ENCODE measurements at places on chromosomes 3 and 15.

DNA sequence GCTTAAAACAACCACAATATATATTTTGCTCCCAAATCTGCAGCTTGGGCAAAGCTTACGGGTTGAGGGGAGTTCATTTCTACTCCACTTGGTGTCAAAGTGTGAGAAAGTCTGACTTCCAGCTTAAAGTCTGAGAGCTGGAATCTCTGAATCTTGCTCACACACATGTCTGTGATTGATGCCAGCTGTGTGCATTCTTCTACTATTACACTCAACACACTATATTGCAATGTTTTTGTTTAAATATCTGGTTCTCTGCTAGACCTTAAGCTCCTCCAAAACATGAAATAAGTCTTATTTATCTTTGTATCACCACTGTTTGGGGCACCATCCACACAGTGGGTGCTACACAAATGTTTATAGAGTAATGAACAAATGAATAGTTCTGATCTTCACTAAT, 36.7 kb upstream of the SECISBP2L start:
- no peak for DNase-seq

- no peak for DNase-seq
Observed at GRCh38 chr3:122777563-122777962, 16.1 kb downstream of the HSPBAP1 start.

DNA sequence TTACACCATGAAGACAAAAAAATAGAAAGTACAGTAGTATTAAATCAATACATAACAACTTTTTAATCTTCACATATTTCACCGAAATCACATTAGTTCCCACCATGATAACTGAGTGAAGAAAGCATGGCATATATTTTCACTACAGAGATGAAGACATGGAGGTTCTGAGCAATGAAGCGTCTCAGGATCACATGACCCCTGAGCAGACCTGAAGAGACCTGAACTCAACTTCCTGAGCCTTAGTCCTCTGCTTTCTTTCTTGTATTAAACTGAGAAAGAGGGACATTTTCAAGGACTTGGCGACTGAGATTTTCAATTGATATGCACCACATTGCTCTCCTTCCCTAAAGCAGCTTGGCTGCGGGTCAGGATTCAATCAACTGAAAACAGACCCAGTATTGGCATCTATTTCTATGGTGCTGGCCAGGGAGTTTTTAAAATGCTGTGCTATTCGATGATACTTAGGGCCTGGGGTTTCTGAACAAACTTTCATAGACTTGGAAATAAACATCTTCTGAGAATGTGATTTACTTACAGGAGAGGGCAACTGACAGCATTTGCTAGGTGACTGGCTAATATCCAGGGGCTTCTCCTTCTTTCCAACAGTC, 165.1 kb downstream of the LSAMP start:
- DNase-seq: no peak

DNA sequence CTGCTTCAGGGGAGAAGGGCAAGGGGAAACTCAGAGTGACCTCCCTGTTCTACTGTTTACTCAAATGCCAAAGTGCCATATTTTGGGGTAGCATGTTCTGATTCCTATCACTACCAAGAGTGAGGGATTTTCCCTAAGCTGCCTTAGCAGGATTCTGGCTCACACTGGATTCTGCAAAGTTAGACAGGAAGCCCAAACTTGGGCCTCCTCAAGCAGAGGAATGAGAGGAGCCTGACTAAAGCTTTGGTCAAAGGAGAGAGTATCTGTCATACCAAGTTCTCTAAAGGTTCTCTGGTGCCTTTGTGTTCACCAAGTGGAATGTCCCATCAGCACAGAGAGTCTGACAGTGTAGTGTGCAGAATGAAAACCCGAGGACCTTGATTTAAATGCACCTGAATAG, 8.8 kb upstream of the RARB start:
- no peak for DNase-seq

DNA sequence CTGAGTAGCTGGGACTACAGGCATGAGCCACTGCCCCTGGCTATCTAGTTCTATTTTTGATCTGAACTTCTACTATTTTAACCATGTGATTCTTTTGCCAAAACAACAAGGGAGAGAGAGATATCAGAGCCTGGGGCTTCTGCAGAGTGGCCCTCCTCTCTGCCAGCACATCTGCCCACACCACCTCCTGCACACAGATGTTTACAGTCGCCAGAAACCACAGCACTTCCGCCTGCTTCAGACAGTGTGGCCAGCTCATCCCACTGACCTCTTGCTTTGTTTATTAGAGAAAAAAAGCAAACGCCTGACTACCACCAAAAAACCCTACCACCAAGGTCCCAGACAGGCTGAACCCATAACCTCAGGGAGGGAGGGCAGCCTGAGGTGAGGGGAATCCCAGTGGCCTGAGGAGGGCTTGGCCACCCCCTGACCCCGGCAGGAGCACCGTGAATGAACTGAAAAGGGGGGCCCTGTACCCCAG, 85.9 kb upstream of the ABHD2 start:
- peak; percentile 83 for DNase-seq

- no peak for DNase-seq
Observed at GRCh38 chr15:85311647-85312046, 68.8 kb upstream of the AKAP13 start.

- no peak for DNase-seq
Observed at GRCh38 chr15:46901001-46901400, 816.3 kb upstream of the SEMA6D start.

Data from K562 (cell line).